ENCODE measurements at places on chromosomes 1 and 21.

DNA sequence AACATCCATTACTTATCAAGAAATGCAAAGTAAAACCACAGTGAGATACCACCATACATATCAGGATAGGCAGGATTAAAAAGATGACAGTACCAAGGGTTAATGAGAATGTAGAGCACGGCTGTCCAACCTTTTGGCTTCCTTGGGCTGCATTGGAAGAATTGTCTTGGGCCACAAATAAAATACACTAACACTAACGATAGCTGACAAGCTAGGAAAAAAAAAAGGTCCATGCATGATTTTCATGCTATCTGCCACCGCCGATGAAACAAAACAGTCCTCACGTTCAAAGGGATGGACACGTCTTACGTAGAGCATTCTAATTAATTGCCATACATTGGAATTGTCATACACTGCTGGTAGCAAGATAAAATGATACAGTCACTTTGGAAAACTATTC, 14.3 kb downstream of the BACH1 start:
- DNase-seq: no peak

- no peak for DNase-seq
These were observed 15.2 kb downstream of the ADSS2 start for GRCh38 chr1:244436336-244437085.

- no peak for DNase-seq
These were observed 6.4 kb upstream of the KCNK1 start for GRCh38 chr1:233607252-233608119.

DNA sequence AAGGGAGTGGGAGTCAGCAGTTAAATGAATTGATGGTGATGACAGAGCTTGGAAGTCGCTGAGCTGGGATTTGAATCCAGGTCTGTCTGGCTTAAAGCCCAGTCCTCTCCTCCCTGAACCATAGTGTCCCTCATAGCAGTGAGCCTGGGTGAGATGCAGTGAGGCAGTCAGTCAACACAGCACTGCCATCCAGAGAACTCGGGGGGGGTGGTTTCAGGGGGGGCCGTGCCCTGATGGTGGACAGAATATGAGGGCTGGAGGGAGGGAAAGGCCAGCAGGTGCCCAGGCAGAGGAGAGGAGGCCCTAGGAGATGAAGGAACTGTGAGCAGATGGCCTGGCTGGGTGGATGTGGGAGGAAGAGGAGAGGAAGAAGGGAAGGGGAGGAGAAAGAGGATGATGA, 405.6 kb downstream of the PTPRU start:
- DNase-seq: no peak

DNA sequence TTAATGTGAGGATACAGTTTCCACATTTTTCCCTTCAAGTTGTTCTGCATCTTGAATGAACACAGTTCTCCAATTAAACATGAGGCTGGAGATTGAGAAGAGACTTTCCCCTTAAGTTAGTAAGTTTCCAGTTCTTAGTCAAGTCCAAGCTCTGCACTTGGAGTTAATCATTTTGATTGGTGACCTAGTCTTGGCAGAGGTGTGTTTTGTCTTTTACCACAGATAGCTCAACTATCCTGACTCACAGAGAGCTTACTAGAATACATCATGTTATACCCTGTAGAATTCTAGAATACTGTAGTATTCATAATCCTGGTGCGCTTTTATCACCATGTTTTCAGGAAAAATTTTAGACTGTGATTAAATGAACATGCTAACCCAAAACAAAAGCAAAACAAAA, 129.2 kb downstream of the CYYR1 start:
- no peak for DNase-seq

DNA sequence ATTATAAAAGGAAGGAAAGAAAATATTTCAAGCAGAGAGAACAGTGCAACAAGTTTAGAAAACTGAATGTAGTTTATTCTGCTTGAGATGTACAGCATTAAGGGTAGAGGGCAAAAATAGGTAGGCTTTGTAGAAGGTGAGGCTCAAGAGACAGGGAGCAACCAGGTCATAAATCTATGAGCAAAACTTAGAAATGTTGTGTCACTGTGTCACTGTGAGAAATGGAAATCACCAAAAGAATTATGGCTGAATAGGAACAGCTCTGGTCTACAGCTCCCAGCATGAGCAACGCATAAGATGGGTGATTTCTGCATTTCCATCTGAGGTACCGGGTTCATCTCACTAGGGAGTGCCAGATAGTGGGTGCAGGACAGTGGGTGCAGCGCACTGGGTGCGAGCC, 53.6 kb downstream of the TNFSF4 start:
- no peak for DNase-seq

GRCh38 chr1:110384581-110385321, 6.1 kb downstream of the SLC16A4 start:
- no peak for DNase-seq

DNA sequence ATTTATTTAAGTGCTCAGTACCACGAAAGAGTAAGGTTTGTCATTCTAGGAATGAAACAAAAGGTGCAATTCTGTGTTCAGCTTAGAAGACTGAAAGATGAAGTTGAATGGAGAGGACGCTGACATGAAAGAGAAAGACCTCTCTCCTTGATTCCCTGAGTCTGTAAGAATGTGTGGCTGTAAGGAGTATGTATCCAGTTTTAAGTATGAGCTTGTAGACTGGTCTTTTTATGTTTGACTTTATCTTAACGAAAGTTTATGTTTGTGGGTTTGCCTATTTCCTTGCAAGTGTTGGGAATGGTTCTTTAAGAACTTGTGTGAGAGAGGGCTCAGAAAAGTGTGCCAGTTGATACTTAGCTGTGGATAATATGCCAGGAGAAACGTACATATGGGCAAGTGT, 1.4 kb downstream of the CHD1L start:
- DNase-seq: no peak

DNA sequence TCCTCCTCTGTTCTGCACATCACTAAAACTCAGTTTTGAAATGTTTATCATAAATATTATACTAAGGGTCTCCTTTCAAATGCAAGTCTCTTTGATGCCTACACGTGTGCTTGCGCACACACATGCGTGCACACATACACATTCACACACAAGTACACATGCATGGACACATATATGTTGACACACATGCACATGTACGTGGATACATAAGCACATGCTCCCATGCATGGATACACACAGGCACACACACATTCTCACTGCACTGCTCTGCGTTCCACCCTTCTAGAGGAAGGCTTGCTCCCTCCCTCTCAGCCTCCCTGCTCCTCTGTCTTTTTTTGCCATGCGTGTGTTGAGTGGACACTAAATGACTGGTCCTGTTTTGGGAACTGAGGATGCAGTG, 162.7 kb downstream of the PCP4 start:
- DNase-seq: no peak

DNA sequence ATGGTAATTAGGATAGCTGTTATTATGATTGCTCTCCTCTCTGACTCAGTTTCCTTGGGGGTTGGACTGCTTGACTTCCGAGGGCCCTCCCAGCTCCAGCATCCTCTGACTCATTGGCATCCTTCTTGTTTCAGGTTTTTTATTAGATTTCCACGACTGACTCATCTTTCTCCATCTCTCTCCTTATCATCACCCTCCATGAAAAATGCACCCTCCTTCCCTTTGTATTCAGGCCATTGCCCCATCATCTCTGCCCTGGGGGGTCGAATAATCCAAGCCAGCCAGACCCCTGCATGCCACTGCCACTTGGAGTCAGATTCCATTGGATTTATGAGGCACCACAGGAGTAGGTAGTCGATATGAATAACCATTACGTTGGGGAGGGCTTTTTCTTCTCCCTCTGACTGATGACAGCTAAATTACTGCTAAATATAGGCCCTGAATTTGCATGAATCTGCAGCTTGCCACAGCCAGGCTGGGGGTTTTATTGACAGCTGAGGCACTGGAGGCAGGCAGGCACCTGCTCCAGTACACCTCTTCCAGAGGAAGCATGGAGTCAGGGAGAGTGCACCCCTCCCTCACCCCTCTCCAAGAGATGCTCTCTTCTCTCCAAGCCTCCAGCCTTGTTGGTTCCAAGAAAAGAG, 91.7 kb downstream of the C1orf94 start:
- no peak for DNase-seq

- no peak for DNase-seq
These were observed 258.2 kb upstream of the FOXD3 start for GRCh38 chr1:63064135-63064534.

GRCh38 chr1:96039910-96040309, 681.7 kb upstream of the PTBP2 start:
- no peak for DNase-seq

DNA sequence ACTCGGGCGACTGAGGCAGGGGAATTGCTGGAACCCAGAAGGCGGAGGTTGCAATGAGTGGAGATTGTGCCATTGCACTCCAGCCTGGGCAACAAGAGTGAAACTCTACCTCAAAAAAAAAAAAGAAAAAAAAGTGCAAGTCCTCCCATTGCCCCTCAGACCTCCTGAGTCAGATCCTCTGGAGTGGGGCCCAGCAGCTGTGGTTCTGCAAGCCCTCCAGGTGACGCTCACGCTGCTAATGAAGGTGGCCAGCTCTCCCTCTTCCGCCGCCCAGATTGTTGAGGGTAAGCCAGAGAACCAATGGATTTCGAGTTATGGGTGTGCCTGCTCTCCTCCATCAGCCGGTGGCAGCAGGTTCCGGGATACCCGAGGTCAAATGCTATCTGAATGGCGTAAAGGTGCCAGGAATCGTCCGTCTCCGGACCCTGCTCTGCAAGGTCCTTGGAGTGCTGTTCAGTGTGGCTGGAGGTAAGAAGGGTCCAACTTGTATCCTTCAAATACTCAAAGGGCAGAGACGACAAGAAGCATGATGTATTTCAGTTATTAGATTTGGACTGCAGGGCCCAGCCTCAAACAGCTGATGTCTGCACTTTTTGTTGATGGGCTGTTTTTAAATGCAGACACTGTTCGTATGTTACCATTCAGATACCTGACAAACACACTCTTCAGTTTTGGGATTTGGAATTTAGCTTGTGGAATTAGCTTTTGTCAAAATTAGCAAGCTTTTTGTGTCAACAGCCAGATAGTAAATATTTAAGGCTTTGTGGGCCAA, 17.6 kb downstream of the CLCN6 start:
- no peak for DNase-seq

GRCh38 chr1:235022981-235023710, 105.5 kb downstream of the TOMM20 start:
- no peak for DNase-seq

GRCh38 chr1:9596415-9597123, 7.9 kb downstream of the TMEM201 start:
- no peak for DNase-seq

DNA sequence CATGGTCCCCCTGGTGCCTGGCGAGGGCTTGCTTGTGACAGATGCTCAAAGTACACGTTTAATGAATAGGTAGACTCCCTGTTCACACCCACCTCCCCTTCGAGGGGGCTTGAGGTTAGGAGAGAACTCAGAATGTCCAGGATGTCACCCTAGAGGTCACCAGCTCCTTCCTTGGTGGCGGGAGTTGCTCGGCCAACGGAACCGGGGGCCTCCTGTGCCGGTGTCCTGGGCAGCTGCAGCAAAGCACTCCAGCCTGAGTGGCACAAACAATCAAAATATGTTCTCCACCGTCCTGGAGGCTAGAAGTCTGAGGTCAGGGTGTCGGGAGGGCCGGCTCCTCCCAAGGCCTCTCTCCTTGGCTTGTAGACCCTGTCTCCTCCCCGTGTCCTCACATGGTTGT, 71.0 kb downstream of the AJAP1 start:
- no peak for DNase-seq

DNA sequence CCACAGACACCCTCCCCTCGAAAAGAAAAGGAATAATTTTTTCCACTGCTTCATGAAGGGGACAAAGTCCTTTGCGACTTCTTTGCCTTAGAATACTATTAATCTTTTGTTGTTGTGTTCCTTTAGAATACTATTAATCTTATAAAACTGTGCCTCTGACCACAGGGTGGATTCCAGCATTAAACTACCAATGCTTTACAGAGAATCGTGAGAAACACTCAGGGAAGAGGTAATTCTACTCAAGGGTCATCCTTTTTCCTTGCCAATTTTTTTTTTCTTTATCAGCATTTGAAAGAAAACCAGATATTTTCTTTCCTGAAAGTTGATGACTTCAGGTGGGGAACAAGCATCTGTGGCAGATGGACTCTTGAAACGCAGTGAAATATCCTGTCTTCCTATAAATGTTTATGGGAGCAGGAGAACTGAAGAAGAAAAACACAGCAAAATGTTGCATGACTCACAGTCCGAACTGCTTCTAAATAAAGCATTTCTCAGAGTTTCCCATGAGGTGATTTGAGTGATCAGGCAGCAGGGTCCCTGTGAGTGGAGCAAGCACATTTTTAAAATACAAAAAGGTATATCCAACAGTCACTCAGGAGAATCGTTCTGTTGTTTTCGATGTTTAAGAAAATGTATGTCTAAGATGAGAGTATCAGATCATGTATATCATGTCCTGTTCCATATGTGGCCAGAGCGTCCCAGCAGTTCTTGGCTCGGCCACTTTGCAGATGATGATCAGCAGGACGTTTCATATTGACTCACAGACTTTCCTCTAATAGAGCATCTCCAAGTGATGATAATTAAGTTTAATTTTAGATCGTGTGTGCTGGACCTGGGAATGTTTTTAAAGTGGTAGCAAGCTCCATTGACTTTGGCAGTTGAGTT, 154.2 kb upstream of the RUNX1 start:
- no peak for DNase-seq

DNA sequence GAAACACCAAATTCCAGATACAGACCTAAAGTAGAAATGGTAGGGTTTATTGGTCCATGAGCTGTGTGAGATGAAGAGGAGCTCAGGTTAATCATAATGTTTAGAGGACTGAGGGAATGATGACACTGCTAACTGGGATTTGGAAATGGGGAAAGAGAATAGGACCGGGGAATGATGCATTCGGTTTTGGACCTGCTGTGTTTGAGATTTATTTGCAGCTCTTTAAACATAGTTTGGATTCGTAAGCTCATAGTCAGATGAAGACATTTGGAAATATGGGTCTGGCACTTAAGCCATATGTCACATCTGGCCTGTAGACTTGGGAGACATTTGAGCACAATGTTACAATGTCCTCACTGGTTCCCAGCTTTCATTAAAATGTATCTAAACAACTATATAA, 127.9 kb upstream of the DUSP10 start:
- no peak for DNase-seq

GRCh38 chr1:40383488-40384412, 10.2 kb downstream of the SMAP2 start:
- no peak for DNase-seq

DNA sequence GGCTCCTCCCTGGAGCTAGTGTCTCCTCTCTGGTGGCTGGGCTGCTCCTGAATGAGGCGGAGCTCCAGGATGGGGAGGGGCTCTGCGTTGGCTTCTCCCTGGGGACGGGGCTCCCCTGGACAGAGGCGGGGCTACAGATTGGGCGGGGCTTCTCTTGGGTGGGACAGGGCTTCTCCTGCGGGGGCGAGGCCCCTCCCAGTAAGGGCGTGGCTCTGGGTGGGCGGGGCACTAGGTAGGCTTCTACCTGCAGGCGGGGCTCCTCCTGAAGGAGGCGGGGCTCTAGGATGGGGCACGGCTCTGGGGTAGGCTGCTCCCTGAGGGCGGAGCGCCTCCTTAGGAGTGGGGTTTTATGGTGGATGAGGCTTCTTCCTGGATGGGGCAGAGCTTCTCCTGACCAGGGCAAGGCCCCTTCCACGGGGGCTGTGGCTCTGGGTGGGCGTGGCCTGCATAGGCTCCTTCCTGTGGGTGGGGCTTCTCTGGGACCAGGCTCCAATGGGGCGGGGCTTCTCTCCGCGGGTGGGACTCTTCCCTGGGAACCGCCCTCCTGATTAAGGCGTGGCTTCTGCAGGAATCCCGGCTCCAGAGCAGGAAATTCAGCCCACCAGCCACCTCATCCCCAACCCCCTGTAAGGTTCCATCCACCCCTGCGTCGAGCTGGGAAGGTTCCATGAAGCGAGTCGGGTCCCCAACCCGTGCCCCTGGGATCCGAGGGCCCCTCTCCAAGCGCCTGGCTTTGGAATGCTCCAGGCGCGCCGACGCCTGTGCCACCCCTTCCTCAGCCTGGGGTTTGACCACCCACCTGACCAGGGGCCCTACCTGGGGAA, 22.7 kb upstream of the ARF1 start:
- peak; percentile 91 for DNase-seq
